ENCODE measurements at places on chromosomes 6 and 20.

- peak; percentile 85 for DNase-seq
Measured at GRCh38 chr6:108581237-108581931, 20.7 kb downstream of the FOXO3 start.

GRCh38 chr6:117918454-117918853 lies 11.4 kb downstream of the SLC35F1 start:
- DNase-seq, result no peak

GRCh38 chr20:1800777-1801176 lies 94.4 kb upstream of the SIRPA start:
- DNase-seq, result no peak

- DNase-seq, result peak; percentile 77
Measured at GRCh38 chr6:157982563-157983405, 1.1 kb downstream of the SYNJ2 start.

- DNase-seq, result no peak
Measured at GRCh38 chr6:40082278-40083043, 148.2 kb upstream of the MOCS1 start.

DNA sequence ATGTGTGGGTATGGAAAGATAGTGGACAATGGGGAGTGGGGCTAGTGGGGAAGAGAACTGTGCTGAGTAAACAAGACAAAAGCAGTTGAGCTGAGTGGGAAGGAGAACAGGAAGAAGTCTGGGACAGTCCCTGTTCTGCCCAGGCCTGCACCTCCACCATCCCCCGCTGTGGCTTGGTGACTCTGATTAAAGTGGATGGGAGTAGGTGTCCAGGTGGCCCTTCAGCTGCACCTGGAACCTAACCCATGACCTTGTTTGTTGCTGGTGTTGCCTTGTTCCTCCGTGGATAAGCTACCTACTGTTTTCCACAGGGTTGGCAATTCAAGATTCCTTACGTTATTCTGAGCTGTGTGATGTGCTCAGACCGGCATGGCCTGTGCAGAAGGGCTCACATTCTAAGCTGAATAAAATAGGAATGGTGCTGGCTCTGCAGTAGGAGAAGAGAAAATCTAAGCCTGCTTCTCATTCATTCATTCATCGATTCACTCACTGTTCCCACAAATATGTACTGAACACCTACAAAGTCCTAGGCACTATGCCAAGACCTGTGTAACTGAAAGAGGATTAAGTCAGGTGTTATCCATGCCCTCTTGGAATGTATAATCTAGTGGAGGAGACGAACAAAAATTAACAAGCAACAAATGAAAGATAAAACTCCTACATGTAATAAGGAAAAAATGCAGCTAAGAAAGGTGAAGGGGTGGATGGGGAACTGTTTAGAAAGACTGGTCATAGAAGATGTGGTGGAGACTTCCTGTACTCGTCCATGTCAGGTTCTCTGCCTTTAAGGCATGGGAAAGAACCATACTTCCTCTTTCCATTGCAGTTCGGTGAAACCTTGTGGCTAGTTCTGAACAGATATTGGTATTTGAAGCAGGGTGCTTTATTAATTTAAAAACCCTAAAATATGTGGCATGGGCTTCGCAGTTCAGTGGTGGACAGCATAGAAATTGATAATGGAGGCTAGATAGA lies 10.1 kb upstream of the CALHM6 start:
- DNase-seq, result no peak

- no peak for DNase-seq
Measured at GRCh38 chr6:129501740-129502660, 208.0 kb downstream of the ARHGAP18 start.

DNA sequence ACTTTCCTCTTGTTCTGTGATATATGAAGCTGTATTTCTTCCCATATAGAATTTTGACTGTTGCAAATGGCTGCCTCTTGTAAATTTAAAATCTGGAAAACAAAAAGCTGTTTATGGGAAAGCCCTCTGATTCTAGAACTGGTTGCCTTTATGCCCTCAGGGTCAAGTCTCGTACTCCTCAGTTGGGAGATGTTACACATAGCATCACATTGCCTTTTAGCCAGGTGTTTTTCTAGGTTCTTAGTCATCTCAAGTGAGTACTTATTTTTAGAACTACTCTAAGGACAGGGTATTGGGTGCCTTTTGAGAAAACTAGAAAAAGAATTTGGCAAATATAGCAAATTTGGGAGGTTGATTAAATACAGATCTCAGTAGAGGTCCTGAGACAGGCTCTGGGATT lies 58.5 kb downstream of the ANKS1A start:
- DNase-seq, result no peak

- DNase-seq, result no peak
Measured at GRCh38 chr6:168532070-168532469, 91.1 kb downstream of the SMOC2 start.

GRCh38 chr20:10902576-10903282 lies 228.9 kb upstream of the JAG1 start:
- no peak for DNase-seq

All from suprapubic skin (tissue), 4 donors.